ENCODE measurements at places on chromosomes 5 and 9. TPM values are rescaled to one million over a fixed set of nuclear protein-coding genes. Genes with fewer than 3 reads are reported as not detected.

GRCh38 chr5:60248901-60249300 is 355.4 kb upstream of the PDE4D start:
- no peaks in the 10 kb centered on the region for H3K36me3 ChIP-seq
- DNase-seq: no peak
- H3K4me3 ChIP-seq: no peak overlapping the region
- H3K4me1 ChIP-seq: no peaks in the 10 kb centered on the region
- peaks cover 3% of the 10 kb centered on the region for H3K27me3 ChIP-seq
- no peak overlapping the region for H3K27ac ChIP-seq

GRCh38 chr9:6214903-6215302 is 704 bp upstream of the IL33 start:
- no peak overlapping the region for H3K4me3 ChIP-seq
- H3K36me3 ChIP-seq: peaks cover 12% of the 10 kb centered on the region
- H3K27ac ChIP-seq: no peak overlapping the region
- H3K27me3 ChIP-seq: no peaks in the 10 kb centered on the region
- DNase-seq: no peak

DNA sequence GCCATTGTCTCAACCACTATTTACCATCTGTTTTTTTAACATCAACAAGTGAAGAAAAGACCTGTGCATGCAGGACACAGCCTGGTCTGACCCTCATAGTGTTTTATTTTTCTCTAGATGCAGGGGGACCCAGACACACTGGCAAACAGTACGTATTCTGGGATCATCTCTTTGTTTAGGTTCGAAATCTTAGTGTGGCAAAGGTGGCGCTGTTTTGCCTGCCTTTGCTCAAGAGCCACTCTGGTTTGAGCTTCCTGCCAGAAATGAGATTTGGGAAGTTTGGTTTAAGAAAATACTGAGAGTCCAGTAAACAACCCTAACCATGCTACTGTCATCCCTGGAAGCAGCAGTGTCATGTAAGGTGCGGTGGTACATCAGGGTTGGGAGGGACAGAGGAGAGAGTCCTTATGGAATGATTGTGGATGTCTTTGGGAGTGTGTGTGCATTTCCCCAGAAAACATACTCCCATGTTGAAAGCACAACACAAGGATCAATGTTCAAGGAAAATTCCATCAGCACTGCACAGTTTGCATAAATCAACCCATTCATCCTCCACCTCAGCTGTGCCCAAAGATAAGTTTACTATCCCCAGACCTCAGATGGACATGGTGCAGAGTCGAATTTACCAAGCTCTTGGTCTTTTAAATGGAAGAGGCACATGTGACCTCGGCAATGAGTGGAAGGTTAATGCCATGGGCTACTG is 34.0 kb upstream of the FLT4 start:
- H3K4me1 ChIP-seq: no peaks in the 10 kb centered on the region
- peaks cover 5% of the 10 kb centered on the region for H3K36me3 ChIP-seq
- H3K4me3 ChIP-seq: no peak overlapping the region
- peaks cover 2% of the 10 kb centered on the region for H3K27me3 ChIP-seq
- H3K27ac ChIP-seq: no peak overlapping the region
- no peak for DNase-seq

DNA sequence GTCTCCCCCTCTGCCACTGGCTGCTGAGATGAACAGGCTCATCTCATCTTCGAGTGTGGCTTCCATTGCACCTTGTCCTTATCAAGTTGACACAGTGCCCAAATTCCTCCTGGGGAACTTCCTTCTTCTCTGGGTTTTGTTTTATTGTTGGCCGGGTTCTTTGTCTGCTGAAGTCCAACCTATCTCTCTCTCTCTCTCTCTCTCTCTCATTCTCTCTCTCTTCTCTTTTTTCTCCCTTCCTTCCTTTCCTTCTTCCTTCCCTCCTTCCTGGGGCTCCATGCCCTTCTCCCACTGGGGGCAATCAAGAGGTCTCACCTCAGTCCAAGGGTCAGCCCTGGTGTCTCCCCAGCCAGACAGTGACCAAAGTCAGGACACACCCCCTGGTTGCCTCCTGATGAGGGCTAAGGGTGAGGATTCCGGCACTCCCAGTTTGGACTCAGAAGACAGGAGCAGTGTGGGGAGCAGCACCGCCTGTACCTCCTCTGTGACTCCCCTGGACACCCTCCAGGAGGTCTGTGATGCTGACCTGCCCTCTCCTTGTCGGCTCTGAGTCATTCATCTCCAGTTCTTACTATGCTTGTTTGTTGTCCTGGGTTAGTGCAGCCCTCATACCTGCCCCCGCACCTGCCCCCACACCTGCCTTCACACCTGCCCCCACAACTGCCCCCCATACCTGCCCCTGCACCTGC is 30.7 kb downstream of the KCNT1 start:
- H3K27me3 ChIP-seq: peaks cover 18% of the 10 kb centered on the region
- peaks cover 3% of the 10 kb centered on the region for H3K36me3 ChIP-seq
- no peak for DNase-seq
- H3K4me1 ChIP-seq: peaks cover 6% of the 10 kb centered on the region

DNA sequence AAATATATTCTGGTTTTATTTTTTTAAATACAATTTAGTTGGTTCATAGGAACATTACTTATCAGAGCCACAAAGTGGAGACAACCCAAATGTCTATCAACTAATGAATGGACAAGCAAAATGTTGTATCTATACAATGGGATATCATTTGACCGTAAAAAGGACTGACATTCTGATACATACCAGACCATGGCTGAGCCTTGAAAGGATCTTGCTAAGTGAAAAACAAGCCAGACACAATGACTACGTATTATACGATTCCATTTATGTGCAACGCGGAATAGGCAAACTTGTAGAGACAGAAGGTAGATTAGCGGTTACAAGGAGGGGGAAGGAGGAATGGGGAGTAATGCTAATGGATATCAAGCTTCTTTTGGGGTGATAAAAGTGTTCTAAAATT is 621.6 kb downstream of the BNC2 start:
- peaks cover 10% of the 10 kb centered on the region for H3K4me1 ChIP-seq
- no peak overlapping the region for H3K27ac ChIP-seq
- no peaks in the 10 kb centered on the region for H3K36me3 ChIP-seq
- H3K4me3 ChIP-seq: no peak overlapping the region
- no peak for DNase-seq

Gene ADGRD2
- not detected for total RNA-seq

Gene C5orf34
- 4.8 TPM for total RNA-seq

DNA sequence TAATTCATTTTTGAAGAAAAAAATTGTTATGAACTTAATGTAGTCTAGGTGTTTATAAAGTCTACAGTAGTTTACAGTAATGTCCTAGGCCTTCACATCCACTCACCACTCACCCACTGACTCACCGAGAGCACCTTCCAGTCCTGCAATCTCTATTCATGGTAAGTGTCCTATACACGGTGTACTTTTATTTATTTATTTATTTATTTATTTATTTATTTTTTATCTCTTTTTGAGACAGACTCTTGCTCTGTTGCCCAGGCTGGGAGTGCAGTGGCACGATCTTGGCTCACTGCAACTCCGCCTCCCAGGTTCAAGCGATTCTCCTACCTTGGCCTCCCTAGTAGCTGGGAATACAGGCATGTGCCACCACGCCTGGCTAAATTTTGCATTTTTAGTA is 39.3 kb upstream of the PIK3R1 start:
- H3K4me3 ChIP-seq: no peak overlapping the region
- H3K27me3 ChIP-seq: no peaks in the 10 kb centered on the region
- no peaks in the 10 kb centered on the region for H3K4me1 ChIP-seq
- DNase-seq: no peak

Gene SPINK13
- not detected for total RNA-seq

Gene SLC45A2
- total RNA-seq: 0.15 TPM

DNA sequence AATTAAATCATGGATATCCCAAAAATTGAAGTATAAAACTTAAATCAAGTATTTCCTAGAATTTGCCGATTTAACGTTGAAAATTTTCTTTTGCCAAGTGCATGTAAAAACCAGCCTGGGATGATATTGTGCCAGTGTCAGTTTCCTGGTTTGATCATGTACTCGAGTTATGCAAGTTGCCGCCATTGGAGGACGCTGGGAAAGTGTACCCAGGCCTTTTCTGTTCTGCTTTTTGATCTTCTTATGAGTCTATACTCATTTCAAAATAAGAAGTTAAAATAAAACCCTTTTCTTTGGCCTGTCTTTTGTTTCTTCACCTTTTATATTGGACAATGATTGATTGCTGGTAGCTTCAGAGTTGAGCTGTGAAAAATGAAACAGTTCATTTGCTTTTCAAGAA is 93.1 kb upstream of the NFIL3 start:
- no peak overlapping the region for H3K4me3 ChIP-seq
- no peaks in the 10 kb centered on the region for H3K4me1 ChIP-seq
- H3K27me3 ChIP-seq: peaks cover 3% of the 10 kb centered on the region
- H3K27ac ChIP-seq: no peak overlapping the region

DNA sequence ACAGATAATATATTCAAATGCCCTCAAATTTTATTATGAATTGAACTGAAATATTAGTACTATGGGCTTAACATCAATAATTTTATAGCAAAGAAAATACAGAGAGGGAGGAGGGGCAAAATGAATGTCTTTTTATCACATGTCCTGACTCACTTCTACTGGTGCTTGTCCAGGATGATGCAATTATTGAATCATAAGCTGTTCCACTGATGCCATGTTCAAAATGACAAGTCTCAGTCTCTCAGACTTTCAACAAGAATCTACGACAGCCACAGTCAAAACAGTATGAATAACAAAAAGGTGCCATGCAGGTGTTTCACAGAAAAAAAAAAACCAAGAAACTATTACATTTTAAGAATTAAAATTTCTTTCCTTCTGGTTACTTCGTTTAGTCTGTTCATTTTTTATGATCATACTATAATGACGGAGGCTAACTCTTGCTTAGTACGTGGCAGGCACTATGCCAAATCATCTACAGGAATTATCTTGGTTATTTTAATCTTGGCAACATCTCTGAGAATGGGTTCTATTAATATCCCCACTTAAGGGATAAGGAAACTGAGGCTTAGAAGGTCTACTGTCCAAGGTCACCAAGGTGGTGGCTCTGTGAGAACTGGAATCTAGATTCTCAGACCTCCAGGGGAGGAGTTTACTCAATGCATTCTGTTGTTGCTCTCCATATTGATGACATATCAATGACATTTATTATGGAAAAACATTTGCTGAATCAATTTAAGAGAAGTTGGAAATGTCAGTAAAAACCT is 61.5 kb downstream of the NR3C1 start:
- no peak overlapping the region for H3K27ac ChIP-seq
- no peak for DNase-seq
- H3K4me1 ChIP-seq: no peaks in the 10 kb centered on the region
- H3K4me3 ChIP-seq: no peak overlapping the region
- H3K27me3 ChIP-seq: no peaks in the 10 kb centered on the region

All from endothelial cell (in vitro differentiated cells).